Adrenal gland (tissue), 19 donors: ENCODE measurements at places on chromosomes 11 and 22. TPM values are rescaled to one million over a fixed set of nuclear protein-coding genes. Genes with fewer than 3 reads are reported as not detected.

GRCh38 chr11:103234974-103235373 lies 125.7 kb downstream of the DYNC2H1 start:
- H3K36me3 ChIP-seq: no peaks in the 10 kb centered on the region
- no peak overlapping the region for H3K27ac ChIP-seq
- no peak for DNase-seq
- H3K27me3 ChIP-seq: no peaks in the 10 kb centered on the region
- no peaks in the 10 kb centered on the region for H3K4me1 ChIP-seq

DNA sequence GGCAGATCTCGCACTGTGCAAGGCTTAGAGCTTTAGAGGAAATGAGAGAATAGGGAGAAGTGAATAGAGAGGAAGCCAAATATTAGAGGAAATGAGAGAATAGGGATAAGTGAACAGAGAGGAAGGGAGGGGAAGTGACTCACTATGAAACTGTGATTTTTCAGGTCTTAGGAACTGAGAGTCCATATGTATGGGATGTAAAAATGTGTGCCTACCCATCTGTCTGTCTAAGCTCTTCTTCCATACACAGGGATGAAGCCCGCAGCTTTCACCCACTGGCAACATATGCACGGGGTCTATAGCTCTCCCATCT lies 6.4 kb upstream of the CCDC86 start:
- no peak overlapping the region for H3K4me3 ChIP-seq
- no peaks in the 10 kb centered on the region for H3K36me3 ChIP-seq
- no peak for DNase-seq
- no peaks in the 10 kb centered on the region for H3K4me1 ChIP-seq
- no peak overlapping the region for H3K27ac ChIP-seq

GRCh38 chr11:70524096-70524922 lies 126.0 kb downstream of the CTTN start:
- H3K4me3 ChIP-seq: no peak overlapping the region
- no peak for DNase-seq
- no peak overlapping the region for H3K27ac ChIP-seq
- H3K27me3 ChIP-seq: no peaks in the 10 kb centered on the region
- no peaks in the 10 kb centered on the region for H3K4me1 ChIP-seq
- no peaks in the 10 kb centered on the region for H3K36me3 ChIP-seq

The CRYBB3 gene
- polyA plus RNA-seq: 0.57 TPM

The TRIM6 gene
- 2.3 TPM for polyA plus RNA-seq
